ENCODE measurements at places on chromosomes 5 and 9.

- DNase-seq: no peak
These were observed 340.8 kb downstream of the FGF10 start for GRCh38 chr5:44048276-44048984.

DNA sequence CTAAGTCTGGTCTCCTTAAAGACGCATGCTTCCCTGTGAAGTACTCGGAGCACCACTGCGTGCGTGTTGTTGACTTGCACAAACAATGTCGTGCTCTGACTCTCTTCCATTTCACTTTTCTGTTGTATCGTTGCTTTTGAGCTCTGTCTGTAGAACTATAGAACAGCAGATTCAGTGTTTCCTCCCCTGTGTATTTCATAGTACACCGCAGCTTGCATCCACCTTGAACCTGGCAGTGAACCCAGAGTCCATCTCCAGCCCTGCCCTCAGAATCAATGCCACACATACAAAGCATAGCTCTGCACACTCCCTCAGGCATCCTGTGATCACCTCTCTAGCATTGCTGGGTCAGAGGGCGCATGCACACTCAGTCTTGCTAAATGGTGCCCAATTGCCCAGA is 37.2 kb upstream of the ADAMTS2 start:
- DNase-seq: no peak

GRCh38 chr9:115522912-115523311 is 405.0 kb upstream of the TNC start:
- DNase-seq: no peak

GRCh38 chr9:6975198-6975597 is 217.4 kb downstream of the KDM4C start:
- DNase-seq: no peak

GRCh38 chr9:91246846-91247245 is 114.9 kb downstream of the AUH start:
- DNase-seq: no peak

GRCh38 chr9:124501771-124502320 is 5.4 kb downstream of the NR5A1 start:
- DNase-seq: no peak

DNA sequence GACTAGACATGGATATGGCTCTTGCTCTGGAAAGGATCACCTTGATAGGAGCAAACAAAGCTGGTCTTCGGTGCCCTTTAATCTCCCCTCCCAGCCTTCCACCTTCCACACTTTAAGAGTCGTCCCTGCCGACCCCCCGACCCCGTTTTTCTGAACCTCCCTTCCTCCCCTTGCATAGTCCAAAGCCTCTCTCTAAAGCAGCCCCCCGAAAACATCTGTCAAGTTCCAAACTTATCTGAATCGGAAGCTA is 423 bp upstream of the NUP214 start:
- DNase-seq: no peak

DNA sequence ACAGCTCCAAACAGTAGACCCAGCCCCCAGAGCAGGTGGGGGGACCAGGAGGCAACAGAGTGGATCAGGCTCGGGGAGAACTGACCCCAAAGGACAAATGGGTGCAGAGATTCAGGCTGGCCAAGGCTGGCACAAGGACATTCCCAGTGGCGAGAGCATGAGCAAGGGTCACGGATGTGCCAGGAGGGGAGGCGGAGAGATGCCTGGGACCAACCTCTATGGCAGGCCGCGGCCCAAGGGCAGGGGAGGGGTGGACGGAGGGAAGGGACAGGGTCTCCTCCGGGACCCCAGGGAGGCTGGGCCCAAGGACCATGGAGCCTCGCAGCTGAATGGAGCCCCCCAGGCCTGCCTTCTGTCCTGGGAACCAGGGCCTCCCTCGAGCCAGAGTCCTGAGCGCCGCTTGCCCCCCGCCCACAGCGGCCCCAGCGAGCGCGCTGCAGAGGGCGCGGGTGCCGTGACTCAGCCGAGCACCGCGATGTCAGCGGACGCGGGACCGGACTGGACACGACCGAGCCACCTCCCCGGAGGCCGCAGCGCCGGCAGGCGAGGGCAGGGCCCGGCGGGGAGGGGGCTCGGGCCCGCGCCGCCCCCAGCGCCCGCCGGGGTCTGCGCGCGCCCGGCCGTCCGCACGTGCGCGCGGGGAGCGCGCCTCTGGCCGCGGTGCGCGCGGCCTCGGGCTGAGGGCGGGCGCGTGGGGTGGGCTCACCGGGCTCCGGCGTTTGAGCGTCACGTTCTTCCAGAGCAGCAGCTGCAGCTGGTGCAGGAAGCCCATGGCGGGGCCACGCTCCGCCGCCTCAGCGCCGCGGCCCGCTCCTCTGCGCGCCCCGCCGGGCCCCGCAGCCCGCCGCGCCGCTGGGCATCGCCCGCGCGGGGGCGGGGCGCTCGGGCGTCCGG is at the start of gene ABCA2:
Gene ABCA2, minus strand, starts transcription at position 869 of the 894 bp plus-strand sequence. Its CDS starts 97 bp downstream, at position 772.
- no peak for DNase-seq

- no peak for DNase-seq
These were observed 291.2 kb downstream of the AOPEP start for GRCh38 chr9:95017661-95018060.

- no peak for DNase-seq
These were observed 1.7 kb upstream of the IRX1 start for GRCh38 chr5:3593771-3594509.

DNA sequence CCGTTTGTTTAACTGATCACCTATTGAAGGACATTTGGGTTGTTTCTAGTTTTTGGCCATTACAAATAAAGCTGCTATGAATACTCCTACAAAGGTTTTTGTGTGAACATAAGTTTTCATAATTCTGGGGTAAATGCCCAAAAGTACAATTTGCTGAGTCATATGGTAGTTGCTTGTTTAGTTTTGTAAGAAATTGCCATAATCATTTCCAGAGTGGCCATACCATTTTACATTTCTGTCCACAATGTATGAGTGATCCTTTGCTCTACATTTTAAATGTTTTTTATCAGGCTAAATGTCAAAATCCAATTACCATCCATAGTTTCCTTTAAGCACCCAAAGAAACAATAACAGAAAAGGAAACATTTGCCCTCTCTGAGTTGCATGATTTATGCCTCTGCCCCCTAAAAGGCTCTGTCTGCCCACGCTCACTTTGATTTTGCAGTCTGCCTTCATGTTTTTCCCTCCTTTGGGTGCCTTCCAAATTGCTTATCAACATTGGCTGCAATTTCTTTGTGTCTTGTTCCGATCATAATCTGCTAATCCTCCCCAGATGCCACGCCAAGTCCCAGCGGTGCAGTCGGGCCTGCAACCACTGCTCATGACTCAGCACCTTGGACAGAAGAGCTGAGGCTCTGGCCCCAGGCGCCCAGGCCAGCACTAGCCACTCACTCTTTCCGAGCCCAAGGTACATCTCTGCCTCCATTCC is 339.2 kb downstream of the PIK3R1 start:
- no peak for DNase-seq

DNA sequence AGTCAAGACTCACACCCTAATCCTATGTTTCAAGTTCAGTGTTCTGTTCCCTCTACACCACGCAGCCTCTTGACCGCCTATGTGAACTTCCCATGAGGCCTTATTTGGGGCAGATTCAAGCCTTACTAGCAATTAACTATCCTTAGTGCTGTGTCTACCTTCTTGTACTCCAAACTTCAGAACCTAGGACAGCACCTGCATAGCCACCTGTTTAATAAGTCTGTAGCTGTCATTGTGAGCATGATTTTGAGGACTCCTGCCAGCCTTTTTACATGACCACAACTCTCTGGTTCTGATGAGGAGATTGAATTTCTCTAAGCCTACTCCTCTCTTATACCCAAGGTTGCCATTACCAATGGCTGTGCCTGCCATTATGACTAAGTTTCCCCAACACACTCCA is 50.8 kb upstream of the PCSK1 start:
- DNase-seq: no peak

GRCh38 chr9:13143281-13143680 is 136.2 kb downstream of the MPDZ start:
- DNase-seq: no peak

DNA sequence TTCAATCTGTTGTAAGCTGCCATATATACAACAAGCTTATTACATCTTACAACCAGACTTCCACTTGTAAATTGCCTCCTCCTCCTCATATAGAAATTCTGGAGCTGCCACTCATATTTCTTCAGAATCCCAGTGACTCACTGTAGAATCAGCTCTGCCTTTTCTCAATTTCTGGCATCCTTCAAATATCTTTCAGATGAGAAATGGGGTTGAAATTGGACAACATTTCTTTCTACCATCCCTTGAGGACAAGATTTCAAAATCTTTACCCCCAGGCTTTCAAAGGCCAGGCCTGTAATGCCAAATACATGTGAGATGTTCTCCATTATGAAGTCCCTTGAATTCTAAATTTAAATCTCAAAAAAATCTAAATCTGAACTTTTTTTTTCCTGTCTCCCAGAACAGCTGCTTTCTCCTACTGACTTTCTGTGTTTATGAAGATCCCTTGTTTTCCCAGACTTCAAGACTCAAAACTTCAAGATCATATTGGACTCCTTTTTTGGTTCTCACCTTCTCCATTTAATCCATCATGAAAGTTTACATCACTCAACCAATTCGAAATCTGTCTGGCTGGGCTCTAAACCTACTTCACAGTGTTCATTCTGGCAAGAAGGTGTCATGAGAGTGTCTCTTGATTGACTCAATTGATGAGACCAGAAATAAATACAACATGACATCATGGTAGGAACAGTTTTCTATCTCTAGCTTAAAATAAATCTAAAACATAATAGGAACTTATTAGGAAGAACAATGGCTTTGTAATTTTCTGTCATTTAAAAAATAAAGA is 109.8 kb downstream of the HMHB1 start:
- DNase-seq: no peak

DNA sequence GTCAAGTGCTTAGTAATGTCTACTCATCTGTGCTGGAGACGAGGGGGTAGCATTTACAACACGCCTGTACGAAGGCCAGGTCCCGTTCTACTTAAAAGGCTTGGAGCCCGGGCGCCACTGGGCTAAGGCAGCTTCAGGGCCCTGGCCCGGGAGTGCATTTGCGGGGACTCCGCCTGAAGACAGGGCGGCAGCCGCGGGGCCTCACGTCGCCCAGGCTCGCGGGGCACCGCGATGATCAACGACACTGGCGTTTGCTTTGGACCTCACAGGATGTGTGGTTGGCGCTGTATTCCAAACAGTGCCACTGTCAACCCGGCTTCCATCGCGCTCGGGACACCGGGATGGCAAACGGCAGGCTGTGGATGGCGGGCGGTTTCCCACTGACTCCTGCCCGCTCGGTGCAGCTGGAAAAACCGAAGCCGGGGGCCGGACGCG is 1.1 kb upstream of the TENT4A start:
- DNase-seq: peak; percentile 46

GRCh38 chr9:128411364-128412119 is 9.1 kb upstream of the CERCAM start:
- DNase-seq: no peak

DNA sequence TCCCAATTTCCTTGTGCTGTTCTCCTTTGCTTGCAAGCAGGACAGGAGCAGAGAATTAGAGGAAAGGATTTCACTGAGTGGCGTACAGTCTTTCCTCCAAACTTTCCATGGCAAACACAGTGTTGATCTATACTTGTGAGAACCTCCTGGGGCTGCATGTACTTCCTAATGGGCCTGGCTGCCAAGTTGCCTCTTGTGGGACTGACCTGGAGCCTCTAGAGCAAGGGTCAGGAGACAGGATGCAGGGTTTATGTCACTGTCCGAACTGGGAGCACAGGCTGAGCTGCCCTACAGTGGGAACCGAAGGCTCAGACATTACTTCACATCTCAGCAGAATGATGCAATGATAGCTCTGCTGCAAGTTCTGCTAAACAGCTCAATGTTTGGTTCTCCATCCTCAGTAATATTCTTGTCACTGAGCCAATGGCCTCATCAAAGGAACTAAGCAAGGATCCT is 102.3 kb downstream of the ENC1 start:
- DNase-seq: peak; percentile 43

DNA sequence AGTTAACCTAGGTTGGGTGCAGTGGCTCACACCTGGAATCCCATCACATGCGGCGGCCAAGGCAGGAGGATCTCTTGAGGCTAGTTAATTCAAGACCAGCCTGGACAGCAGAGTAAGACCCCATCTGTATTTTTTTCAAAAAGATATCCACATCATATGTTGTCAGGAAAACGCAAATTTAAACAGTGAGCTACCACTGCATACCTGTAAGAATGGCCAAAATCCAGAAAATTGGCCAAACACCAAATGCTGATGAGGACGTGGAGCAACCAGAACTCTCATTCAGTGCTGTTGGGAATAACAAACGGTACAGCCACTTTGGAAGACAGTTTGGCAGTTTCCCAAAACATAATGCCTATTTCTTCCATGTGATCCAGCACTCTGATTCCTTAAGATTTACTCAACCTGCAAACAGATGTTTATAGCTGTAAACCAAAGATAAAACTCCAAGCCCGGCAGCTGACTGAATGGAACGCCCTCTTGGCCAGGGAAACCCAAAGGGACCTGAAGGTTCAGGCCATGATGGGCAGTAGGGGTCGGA is 12.4 kb downstream of the CEL start:
- DNase-seq: no peak

DNA sequence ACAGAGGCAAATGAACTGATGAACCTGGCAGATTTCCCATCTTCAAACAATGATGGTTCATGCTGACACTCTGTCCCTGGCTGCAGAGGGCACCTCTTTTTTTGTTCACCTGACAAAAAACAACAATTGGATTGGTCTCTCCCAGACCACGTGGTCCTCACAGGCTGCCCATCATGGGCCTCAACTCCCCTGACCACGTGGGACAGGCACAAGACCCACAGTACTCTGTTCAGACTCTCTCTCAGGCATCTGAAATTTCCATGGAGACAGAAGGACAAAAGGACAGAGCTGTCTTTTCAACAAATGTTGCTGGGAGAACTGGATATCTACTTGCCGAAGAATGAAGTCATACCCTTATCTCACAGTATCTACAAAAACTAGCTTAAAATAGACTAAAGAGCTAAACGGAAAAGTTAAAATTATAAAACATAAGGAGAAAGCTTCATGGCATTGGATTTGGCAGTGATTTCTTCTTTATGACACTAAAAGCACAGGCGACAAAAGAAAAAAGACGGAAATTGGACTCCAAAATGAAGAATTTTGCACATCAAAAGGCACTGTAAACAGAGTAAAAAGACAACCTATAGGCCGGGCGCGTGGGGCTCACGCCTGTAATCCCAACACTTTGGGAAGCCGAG is 12.2 kb upstream of the DRD1 start:
- no peak for DNase-seq

DNA sequence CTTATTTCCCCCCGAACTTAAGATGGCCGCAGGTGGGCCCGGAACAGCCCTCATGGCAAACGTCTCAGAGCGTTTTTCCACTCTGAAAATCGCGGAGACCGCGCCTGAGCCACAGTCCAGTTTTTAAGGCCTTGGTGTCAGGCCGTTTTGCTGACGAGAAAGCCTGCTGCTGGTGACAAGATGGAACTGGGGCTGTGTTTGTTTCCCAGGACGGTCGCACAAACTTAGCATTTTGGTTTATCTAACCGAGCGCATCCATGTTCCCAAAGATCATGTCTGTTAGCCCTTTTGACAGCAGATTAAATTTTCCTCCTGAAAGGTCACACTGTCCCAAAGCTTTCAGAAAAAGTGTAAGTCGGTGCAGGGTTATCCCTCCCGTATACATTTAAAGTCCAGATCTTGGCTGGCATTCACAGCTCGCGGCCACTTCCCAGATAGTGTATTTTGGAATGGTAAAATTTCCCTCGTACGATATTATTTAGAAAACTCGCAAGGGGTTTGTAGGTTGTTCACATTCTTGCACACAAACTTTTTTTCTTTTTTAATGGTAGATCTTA is 812 bp downstream of the SREK1 start:
- DNase-seq: no peak

GRCh38 chr5:77845324-77845646 is 69.1 kb upstream of the TBCA start:
- no peak for DNase-seq

GRCh38 chr9:88645172-88645878 is 110.3 kb downstream of the NXNL2 start:
- DNase-seq: no peak

GRCh38 chr5:72659726-72660125 is 152.5 kb upstream of the ZNF366 start:
- DNase-seq: no peak

All from CD4-positive, alpha-beta T cell treated with Interleukin-1 beta for 1 hour (primary cell).